ENCODE measurements at places on chromosomes 1 and 21. TPM values are rescaled to one million over a fixed set of nuclear protein-coding genes. Genes with fewer than 3 reads are reported as not detected.

The TP73 gene
- not detected for total RNA-seq

The CD160 gene
- total RNA-seq, result 9.0 TPM

The PLEKHN1 gene
- total RNA-seq, result 0.10 TPM

The TFF1 gene
- not detected for total RNA-seq

The MAP10 gene
- total RNA-seq, result 1.0 TPM

The HSD11B1 gene
- 0.10 TPM for total RNA-seq

The OR14K1 gene
- total RNA-seq, result not detected

The PPP1R12B gene
- total RNA-seq, result 22.4 TPM

The FCGR2B gene
- total RNA-seq, result 30.7 TPM

The TEKT2 gene
- total RNA-seq, result 0.10 TPM

The RGS16 gene
- 4.3 TPM for total RNA-seq

The EBNA1BP2 gene
- 7.1 TPM for total RNA-seq

The OR2L5 gene
- total RNA-seq, result not detected

The KRTAP12-2 gene
- not detected for total RNA-seq

The KCNJ15 gene
- 0.42 TPM for total RNA-seq

The CASP9 gene
- total RNA-seq, result 12.0 TPM

The NKAIN1 gene
- total RNA-seq, result under 0.01 TPM

The C1orf141 gene
- under 0.01 TPM for total RNA-seq

The OVAAL gene
- total RNA-seq, result not detected

The CLDN17 gene
- total RNA-seq, result not detected

The FMO5 gene
- total RNA-seq, result 3.5 TPM

All from mononuclear cell (primary cell).